Stromal cell of bone marrow (primary cell): ENCODE measurements at places on chromosomes 6 and 20.

- no peak for DNase-seq
Measured at GRCh38 chr20:40583205-40583604, 105.8 kb downstream of the MAFB start.

DNA sequence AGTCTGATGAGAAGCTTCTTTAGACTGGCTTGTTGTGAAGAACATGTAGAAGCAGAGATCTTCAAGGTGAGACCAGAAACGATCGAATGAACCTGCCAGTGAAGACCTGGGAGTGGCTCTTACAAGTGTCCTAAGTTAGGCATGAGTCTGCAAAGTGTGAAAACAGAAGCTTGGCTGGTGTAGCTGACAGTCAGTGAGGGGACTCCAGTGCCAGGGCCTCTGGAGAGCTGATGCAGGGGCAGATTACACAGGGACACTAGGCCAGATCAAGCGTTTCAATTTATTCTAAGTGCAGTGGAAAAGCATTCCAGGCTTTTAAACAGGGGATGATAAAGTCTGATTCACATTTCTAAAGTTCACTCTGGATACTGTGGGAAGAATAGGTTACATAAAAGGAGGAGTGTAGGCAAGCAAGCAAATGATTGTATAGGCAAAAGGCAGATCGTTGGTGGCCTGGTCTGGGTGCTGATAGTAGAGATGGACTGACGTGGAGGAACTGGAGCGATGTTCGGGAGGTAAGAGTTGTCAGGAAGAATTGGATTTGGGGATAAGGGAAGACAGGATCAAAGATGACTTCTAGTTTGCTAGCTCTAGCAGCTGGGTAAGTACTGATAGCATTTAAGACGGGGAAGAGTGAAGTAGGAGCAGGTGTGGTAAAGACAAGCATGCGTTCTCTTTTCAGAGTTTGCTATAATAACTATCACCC, 133.5 kb downstream of the MAN1A1 start:
- DNase-seq = no peak

- no peak for DNase-seq
Measured at GRCh38 chr6:136465766-136466303, 84.4 kb downstream of the MAP7 start.

GRCh38 chr6:13299918-13300317, 28.4 kb downstream of the TBC1D7 start:
- DNase-seq = no peak

GRCh38 chr6:7528565-7528964, 12.9 kb upstream of the DSP start:
- DNase-seq = peak; percentile 68

DNA sequence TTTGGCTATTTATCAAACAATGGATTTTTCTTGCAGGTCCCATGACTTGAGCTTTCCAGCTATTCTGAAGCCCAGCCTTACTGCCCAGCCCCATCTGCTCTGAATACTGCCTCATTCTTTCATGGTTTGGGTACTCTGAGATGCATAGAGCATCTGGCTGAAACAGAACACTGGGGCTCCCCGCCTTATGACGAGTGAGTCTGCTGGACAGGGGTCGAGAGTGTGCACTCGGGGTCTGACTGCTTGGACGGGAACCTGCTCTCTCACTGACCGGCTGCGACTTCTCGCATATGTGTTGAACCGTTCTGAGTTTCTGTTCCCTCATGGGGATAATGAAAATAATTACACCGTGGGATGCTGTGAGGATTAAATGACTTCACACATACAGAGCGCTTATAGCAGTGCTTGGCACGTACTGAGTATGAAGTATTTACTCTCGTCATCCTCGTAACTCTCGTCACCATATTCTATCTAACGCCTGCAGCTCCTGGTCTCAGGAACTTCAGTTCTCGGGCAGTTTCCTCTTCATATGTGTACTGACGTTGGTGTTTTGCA, 59.5 kb upstream of the MPC1 start:
- DNase-seq = no peak

DNA sequence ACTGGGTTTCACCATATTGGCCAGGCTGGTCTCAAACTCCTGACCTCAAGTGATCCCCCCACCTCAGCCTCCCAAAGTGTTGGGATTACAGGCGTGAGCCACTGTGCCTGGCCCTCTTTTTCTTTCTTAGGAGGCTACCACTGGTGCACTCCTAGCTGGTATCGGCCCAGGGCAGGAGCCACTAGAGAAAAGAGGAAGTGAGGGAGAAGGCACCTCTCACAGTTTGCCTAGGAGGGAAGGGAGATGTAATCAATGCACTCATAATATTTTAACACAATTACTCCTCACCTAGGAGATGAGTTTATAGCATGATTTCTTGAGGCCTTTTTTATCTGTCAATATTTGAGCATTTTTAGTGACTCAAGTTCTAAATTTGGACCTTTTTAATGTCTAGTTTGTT, 189.0 kb upstream of the SOX4 start:
- DNase-seq = no peak

GRCh38 chr20:37880726-37881591, 22.0 kb upstream of the VSTM2L start:
- DNase-seq = no peak

GRCh38 chr6:36546308-36546919, 865 bp downstream of the STK38 start:
- peak; percentile 22 for DNase-seq

DNA sequence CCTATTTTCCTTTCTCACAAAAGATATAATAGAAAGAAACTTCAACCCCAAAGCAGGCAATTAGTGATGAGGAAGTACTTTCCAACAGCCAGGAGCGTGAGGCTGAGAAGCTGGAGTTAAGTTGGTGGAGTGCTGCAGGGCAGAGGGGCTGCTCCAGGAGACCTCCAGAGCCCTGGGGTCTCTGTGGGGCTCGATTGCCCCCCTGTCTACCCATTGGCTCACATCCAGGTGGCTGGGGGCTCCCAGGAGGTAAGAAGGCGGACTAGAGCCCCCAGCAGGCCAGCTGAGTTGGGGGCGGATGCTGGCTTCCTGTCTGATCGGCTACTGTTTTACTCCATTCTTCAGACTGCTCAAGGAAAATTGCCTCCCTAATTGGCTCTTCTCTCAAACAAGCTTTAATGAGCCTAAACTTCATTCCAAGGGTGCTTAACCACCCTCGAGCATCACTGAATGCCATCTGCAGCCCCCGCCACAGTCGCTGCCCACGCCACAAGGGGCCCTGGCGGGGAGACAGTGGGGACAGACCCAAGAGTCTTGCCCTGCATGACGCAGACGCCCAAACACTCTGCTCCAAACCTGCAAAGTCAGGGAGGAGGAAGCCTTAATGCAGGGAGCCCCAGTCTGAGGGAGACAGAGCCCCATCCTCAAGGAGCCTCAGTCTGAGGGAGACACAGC, 78.6 kb downstream of the MDGA1 start:
- no peak for DNase-seq

GRCh38 chr20:48749437-48749836, 78.4 kb downstream of the PREX1 start:
- no peak for DNase-seq

GRCh38 chr6:14190191-14190928, 72.8 kb downstream of the CD83 start:
- peak; percentile 10 for DNase-seq

DNA sequence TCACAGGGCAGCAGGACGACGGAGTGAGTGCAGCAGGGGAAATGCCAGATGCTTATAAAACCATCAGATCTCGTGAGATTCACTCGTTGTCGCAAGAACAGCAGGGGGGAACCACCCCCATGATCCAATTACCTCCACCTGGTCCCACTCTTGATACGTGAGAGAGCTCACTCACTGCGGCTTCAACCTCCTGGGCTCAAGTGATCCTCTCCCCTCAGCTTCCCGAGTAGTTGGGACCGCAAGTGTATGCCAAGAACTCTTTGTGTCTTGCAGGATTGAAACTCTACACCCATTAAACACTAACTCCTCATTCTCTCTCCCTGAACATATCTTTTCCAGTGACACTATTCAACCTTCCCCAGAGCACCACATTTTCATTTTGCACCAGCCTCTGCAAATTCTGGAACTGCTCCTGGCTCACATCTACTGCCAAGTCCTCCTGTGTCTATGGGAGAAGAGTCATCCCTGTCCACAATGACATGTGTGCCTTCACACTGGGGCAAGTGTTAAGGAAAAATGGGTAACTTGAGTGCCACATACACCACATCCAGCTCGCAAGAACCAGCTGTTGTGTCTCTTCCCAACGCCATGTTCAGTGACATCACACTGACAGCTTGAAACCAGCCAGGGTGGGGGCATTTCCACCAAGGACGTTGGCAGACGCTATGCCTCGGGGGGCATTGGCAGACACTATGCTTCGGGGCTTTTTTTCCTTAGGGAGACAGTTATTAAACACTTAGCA, 14.7 kb upstream of the TAF4 start:
- no peak for DNase-seq

GRCh38 chr6:132333639-132334520, 67.4 kb downstream of the MOXD1 start:
- DNase-seq = peak; percentile 90

DNA sequence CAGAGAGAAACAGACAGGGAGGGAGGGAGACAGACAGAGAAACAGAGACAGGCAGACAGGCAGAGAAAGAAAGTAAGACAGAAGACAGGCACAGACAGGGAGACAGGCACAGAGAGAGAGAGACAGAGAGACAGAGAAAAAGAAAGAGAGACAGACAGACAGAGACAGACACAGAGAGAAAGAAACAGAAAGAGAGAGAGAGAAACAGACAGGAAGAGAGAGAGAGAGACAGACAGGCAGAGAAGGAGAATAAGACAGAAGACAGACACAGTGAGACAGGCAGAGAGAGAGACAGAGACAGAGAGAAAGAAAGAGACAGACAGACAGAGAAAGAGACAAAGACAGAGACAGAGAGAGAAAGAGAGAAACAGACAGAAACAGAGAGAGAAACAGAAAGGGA, 754.8 kb upstream of the DEFB115 start:
- DNase-seq = no peak

DNA sequence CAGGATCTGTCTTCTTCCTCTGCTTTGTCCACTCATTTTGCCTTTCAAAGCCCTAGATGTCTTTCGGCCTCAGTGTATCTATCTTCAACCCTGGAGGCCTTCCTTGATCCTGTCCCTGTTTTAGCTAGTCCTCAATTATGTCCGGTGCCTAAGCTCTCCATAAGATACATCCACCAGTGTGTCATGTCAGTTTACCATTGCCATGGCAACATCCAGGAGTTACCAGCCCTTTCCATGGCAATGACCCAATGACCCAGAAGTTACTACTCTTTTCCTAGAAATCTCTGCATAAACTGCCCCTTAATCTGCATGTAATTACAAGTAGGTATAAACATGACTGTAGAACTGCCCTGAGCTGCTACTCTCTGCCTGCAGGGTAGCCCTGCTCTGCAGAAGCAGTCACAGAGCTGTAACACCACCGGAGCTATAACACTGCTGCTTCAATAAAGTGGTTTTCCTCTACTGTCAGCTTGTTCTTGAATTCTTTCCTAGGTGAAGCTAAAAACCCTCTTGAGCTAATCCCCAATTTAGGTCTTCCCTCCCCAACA, 712.1 kb upstream of the AGPAT4 start:
- no peak for DNase-seq

DNA sequence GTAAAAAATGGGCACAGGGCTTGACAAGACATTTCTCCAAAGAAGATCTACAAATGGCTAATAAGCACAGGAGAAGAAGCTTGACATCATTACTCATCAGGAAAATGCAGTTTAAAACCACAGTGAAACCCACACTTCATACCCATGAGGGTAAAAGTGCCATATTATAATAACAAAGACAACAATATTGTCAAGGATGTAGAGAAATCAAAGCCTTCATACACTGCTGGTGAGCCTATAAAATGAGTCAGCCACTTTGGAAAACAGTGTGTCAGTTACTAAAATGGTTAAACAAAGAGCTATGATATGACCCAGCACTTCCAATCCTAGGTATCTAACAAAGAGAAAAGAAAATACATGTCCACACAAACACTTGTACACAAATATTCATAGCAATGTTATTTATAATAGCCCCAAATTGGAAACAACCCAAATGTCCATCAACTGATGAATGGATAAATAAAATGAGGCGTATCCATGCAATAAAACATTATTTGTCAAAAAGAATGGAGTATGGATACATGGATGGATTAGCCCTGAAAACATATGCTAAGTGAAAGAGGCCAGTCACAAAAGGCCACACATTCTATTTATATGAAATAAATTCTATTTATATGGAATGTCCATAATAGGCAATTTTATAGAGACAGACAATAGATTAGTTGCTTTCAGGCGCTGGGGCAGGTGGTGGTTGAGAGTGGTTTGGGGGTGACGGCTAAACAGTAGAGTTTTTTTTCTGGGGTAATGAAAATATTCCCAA, 11.5 kb upstream of the IL20RA start:
- DNase-seq = no peak

- DNase-seq = no peak
Measured at GRCh38 chr6:110950440-110950839, 8.1 kb upstream of the GTF3C6 start.

DNA sequence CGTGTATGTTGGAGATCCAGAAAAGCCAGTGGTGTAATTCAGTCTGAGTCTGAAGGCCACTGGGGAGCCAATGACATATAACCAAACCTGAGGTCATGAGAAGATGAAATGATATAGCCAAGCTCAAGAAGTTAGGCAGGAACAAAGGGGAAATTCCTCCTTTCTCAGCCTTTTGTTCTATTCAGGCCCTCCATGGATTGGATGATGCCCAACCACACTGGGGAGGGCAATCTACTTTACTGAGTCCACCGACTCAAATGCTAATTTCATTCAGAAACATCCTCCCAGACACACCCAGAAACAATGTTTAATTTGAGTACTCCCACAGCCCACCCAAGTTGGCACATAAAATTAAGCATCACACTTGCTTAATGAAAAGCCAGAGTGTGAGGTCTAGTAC, 183.6 kb downstream of the GJA1 start:
- DNase-seq = no peak

GRCh38 chr20:11921321-11921720, 3.6 kb downstream of the BTBD3 start:
- no peak for DNase-seq

GRCh38 chr6:53315086-53315724, 33.5 kb downstream of the ELOVL5 start:
- DNase-seq = no peak

DNA sequence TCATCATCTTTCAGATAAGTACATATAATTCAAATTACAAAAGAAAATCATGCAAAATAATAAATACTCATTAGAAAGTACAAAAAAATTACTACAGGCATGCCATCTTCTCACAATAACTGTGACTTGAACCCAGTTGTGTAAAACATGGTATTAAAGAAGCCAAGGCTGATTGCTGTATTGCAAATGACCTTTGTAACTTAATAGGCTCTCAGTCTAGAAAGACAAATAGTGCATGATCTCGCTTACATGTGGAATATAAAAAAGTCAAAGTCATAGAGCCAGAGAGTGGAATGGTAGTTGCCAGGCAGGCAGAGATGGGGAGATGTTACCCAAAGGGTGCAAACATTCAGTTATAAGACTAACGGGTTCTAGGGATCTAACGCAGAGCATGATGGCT, 626.1 kb downstream of the COL12A1 start:
- DNase-seq = no peak

- DNase-seq = no peak
Measured at GRCh38 chr6:1310628-1311399, 1.1 kb upstream of the FOXQ1 start.
